ENCODE measurements at places on chromosomes 2 and 18.
A peak's percentile ranks its signal among the peaks of the same experiment; 100 is the strongest.

DNA sequence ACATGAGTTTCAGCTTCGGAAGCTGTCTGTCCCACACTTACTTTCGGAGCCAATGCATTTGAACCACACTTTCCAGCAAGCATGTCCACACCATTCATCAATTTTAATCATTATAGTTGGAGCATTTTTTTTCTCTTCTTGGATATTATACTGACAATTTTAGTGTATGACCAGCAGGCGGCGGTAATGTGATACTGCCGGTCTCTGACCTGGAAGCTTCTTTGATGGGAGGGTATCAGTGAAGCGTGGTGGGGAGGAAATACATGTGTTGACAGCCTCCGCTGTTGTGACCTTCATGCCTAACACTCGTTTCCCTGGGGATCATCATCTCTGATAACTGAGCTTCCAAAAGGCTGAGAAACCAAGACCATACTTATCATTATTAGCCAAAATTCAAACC, 231.7 kb downstream of the GBX2 start:
- H3K4me1 ChIP-seq, result no peaks in the 10 kb centered on the region
- peaks cover 4% of the 10 kb centered on the region for H3K27me3 ChIP-seq
- H3K27ac ChIP-seq, result no peak overlapping the region
- H3K36me3 ChIP-seq, result no peaks in the 10 kb centered on the region

DNA sequence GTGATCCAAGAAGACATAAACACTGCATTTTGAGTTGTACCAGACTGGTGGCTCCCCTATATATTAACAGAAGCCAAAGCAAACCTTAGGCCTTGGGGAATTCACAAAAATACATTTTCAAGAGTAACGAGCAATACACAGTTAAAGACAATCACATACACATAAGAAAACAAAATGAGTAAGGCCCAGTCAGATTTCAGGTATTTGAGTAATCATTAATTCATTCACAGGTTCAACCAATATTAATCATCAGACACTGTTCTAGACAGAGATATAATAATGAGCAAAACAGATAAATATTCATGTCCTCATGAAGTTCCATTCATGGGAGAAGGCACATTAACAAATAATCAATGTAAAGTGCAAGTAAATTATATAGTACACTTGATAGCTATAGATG, 9.6 kb downstream of the STPG4 start:
- H3K36me3 ChIP-seq, result peaks cover 13% of the 10 kb centered on the region
- H3K27ac ChIP-seq, result no peak overlapping the region
- no peaks in the 10 kb centered on the region for H3K4me1 ChIP-seq
- DNase-seq, result no peak
- H3K4me3 ChIP-seq, result no peak overlapping the region
- H3K27me3 ChIP-seq, result no peaks in the 10 kb centered on the region

- H3K4me3 ChIP-seq, result no peak overlapping the region
- H3K27me3 ChIP-seq, result no peaks in the 10 kb centered on the region
- DNase-seq, result no peak
- H3K4me1 ChIP-seq, result peaks cover 19% of the 10 kb centered on the region
- peak overlapping the region; percentile 83 for H3K27ac ChIP-seq
- H3K36me3 ChIP-seq, result no peaks in the 10 kb centered on the region
These were observed 250.9 kb downstream of the TCF4 start for GRCh38 chr18:55337138-55337537.

GRCh38 chr2:224532931-224533330, 52.2 kb downstream of the CUL3 start:
- H3K27me3 ChIP-seq, result no peaks in the 10 kb centered on the region
- H3K36me3 ChIP-seq, result peaks cover 25% of the 10 kb centered on the region
- H3K4me3 ChIP-seq, result no peak overlapping the region

DNA sequence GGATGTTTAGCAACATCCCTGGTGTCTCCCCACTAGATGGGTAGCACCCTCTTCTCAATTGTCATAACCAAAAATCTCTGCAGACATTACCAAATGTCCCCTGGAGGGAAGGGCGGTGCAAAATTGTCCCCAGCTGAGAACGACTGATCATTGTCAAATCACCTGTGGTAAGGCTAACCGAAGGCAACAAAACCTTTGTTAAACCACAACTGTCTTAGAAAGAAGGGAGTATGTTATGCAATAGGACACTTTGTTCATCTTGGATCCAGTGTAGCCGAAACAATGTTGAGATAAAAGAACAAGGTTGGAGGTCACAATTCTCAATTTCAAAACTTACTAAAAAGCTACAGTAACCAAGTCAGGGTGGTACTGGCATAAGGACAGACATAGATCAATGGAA, 50.3 kb upstream of the ST3GAL5 start:
- H3K27ac ChIP-seq, result no peak overlapping the region
- no peak for DNase-seq
- H3K4me1 ChIP-seq, result no peaks in the 10 kb centered on the region
- no peaks in the 10 kb centered on the region for H3K27me3 ChIP-seq

- no peaks in the 10 kb centered on the region for H3K27me3 ChIP-seq
- peaks cover 11% of the 10 kb centered on the region for H3K4me1 ChIP-seq
- no peak overlapping the region for H3K27ac ChIP-seq
- H3K4me3 ChIP-seq, result no peak overlapping the region
- no peak for DNase-seq
These were observed 51.3 kb downstream of the NRP2 start for GRCh38 chr2:205733648-205734047.

GRCh38 chr2:127146071-127146725, 39.2 kb upstream of the BIN1 start:
- H3K36me3 ChIP-seq, result no peaks in the 10 kb centered on the region
- no peaks in the 10 kb centered on the region for H3K4me1 ChIP-seq
- no peak for DNase-seq
- H3K27ac ChIP-seq, result no peak overlapping the region

GRCh38 chr2:8514274-8514662, 167.6 kb upstream of the ID2 start:
- no peaks in the 10 kb centered on the region for H3K36me3 ChIP-seq
- H3K27me3 ChIP-seq, result no peaks in the 10 kb centered on the region
- H3K4me3 ChIP-seq, result no peak overlapping the region
- peaks cover 6% of the 10 kb centered on the region for H3K4me1 ChIP-seq

DNA sequence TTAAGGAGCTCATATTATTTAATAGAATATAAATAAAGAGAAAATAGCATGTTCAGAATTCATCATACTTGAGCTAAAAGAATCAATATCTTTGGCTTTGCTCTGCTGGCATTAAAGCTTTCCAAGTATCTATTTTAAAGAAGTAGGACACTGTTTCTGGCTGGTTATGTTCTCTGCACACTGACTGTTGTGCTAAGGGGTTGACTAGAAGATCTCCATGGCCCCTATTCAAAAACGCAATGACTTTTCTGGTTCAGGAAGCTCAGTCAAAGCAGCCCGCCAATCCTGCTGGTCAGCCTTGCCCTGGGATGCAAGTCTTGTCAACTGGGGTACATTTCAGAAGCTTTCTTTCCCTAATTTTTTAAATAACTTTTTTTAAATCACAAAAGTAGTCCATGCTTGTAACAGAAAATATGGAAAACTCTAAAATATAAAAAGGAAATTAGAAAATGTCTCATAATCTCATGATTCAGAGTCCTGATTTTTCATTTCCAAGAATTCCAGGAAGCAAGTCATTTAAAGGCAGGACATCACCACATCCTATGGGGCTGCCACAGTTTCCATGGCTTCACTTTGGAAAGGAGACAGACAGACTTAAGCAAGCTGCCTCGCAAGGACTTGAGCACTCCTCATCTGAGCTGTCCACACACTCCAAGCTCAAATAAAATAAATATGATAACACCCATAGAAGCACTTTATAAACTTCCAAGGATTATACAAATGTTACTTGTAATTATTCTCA, 195.1 kb downstream of the TXNL1 start:
- no peaks in the 10 kb centered on the region for H3K36me3 ChIP-seq
- no peak overlapping the region for H3K4me3 ChIP-seq
- no peak overlapping the region for H3K27ac ChIP-seq
- no peaks in the 10 kb centered on the region for H3K27me3 ChIP-seq
- no peak for DNase-seq

DNA sequence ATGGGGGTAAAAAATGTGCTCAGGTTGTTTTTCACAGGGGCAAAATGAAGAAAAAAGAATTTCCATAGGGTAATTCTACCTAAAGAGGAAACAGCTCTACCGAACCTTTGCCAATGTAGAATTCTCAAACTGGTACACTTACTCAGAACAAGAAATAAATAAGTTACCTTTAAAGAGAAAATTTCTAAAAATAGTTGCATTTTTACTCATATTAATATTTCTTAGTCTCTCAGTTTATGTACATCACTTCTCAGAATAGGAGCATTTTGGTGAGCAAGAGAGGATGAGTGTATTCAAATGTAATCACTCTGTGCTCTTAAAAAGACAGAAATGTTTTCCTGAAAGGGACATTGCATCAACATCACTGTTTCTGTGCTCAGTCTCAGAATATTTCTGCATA, 574.7 kb upstream of the SLC8A1 start:
- no peaks in the 10 kb centered on the region for H3K4me1 ChIP-seq
- no peak for DNase-seq
- H3K4me3 ChIP-seq, result no peak overlapping the region
- H3K27me3 ChIP-seq, result no peaks in the 10 kb centered on the region

- H3K4me1 ChIP-seq, result peaks cover 33% of the 10 kb centered on the region
- peak overlapping the region; percentile 91 for H3K4me3 ChIP-seq
These were observed 2.4 kb downstream of the CFLAR start for GRCh38 chr2:201118121-201118960.

- H3K4me1 ChIP-seq, result no peaks in the 10 kb centered on the region
- no peak overlapping the region for H3K4me3 ChIP-seq
- H3K27me3 ChIP-seq, result peaks cover 1% of the 10 kb centered on the region
- H3K27ac ChIP-seq, result no peak overlapping the region
- DNase-seq, result no peak
- no peaks in the 10 kb centered on the region for H3K36me3 ChIP-seq
These were observed 168.5 kb upstream of the GLI2 start for GRCh38 chr2:120567128-120567527.

DNA sequence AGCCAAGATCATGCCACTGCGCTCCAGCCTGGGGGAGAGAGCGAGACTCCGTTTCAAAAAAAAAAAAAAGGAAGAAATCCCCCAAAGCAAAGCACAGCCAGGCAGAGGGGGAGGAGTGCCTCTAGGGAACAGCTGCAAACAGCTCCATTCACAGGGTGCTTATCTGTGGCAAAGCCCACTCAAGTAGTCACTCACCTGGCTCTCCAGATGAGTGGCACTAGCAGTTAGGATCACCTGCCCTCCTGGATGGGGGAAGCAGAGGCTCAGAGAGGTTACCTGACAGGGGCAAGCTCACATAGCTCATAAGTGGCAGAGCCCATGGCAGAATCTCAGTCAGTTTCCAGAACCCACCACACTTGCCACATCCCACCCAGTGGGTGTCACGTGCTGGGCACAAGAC, 30.3 kb downstream of the TFCP2L1 start:
- H3K4me1 ChIP-seq, result peaks cover 19% of the 10 kb centered on the region
- DNase-seq, result no peak
- no peak overlapping the region for H3K27ac ChIP-seq
- H3K27me3 ChIP-seq, result no peaks in the 10 kb centered on the region

DNA sequence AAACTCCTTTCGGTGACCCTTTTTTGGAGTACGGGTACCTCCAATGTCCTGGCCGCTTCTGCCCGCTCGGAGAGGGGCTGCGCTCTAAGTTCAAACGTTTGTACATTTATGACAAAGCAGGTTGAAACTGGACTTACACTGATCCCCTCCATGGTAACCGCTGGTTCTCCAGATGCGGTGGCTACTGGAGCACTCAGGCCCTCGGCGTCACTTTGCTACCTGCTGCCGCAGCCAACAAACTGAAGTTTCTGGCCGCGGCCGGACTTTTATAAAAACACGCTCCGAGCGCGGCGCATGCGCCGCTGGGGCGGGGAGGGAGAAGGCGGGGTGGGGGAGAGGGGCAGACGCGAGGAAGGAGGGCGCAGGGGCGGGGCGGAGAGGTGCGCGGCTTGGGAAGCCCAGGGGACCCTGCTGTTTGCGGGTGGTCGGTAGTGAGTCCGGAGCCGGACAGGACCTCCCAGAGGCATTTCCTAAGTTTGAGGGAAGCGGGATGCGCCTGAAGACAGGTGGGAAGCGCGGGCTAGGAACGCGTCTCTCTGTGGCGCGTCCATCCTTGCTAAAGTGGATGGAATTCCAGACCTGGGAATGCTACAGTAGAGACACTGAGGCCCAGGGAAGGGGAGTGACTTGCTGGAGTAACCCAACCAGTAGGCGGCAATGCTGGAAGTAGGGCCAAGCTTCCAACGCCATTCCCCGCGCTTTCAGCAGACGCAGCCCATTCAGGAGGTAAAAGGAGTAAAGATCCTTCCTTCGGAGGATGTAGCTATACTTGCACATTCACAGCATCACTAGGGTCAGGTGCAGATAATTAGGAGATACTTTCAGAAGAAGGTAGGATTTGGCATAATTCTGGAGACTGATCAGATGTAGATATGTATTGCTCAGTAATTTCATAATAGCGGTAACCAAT, at the start of gene CXCR4:
TSS of gene CXCR4 (minus strand) at position 241 of the 910 bp plus-strand sequence. CDS start at position 152, 89 bp downstream.
- peaks cover 23% of the 10 kb centered on the region for H3K36me3 ChIP-seq
- DNase-seq, result peak; percentile 81
- H3K4me3 ChIP-seq, result peak within 1 kb of the TSS; percentile 89
- no peaks in the 10 kb centered on the region for H3K27me3 ChIP-seq
- peak within 1 kb of the TSS; percentile 42 for H3K27ac ChIP-seq
- peaks cover 61% of the 10 kb centered on the region for H3K4me1 ChIP-seq

All from common myeloid progenitor, CD34-positive (primary cell).